ENCODE measurements at places on chromosomes 2 and 18. TPM values are rescaled to one million over a fixed set of nuclear protein-coding genes. Genes with fewer than 3 reads are reported as not detected.

Gene VWC2L
- not detected for total RNA-seq

- no peak for DNase-seq
- H3K36me3 ChIP-seq: no peaks in the 10 kb centered on the region
- no peaks in the 10 kb centered on the region for H3K27me3 ChIP-seq
- H3K4me3 ChIP-seq: no peak overlapping the region
These were observed 819.3 kb upstream of the LRATD1 start for GRCh38 chr2:13813236-13813635.

GRCh38 chr2:106054321-106054720 is 139.8 kb downstream of the UXS1 start:
- no peaks in the 10 kb centered on the region for H3K27me3 ChIP-seq
- no peak overlapping the region for H3K27ac ChIP-seq
- no peak overlapping the region for H3K4me3 ChIP-seq
- H3K4me1 ChIP-seq: peaks cover 6% of the 10 kb centered on the region
- no peak for DNase-seq

Gene PIEZO2
- total RNA-seq: 47.2 TPM

DNA sequence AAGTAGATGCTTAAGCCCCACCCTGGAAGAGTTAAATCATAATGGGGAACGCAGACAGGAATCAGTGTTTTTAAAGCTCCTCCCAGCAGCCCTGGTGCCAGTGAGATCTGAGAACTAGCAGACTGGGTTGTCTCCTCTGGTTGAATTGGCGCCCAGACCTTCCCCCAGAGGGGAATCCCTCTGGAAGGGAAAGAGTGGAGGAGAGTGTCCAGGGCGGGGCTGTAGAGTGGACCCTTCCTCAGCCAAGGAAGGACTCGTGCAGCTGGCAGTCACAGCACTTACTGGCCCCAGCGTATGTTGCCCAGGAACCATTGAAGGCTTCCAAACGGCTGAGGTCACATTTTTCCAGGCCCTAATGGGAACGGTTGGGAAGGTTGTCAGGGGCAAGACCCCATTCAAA is 62.5 kb downstream of the TGOLN2 start:
- no peaks in the 10 kb centered on the region for H3K27me3 ChIP-seq
- DNase-seq: peak; percentile 95
- peaks cover 41% of the 10 kb centered on the region for H3K4me1 ChIP-seq
- no peaks in the 10 kb centered on the region for H3K36me3 ChIP-seq
- peak overlapping the region; percentile 71 for H3K27ac ChIP-seq
- no peak overlapping the region for H3K4me3 ChIP-seq

DNA sequence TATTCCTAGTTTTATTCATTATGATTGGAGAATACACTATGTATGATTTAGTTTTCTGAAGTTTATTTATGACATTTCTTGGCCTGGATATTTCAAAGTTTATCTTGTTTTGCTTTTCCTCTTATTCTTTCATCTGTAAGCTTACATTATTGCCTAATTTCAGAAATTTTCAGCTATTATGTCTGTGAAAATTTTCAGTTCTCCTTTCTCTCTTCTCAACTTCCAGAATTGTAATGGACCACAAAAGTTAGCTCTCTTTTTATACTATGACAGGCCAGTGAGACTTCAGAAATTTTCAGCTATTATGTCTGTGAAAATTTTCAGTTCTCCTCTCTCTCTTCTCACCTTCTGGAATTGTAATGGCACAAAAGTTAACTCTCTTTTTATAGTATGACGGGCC is 97.2 kb upstream of the SCN7A start:
- no peak for DNase-seq
- H3K4me1 ChIP-seq: no peaks in the 10 kb centered on the region
- no peaks in the 10 kb centered on the region for H3K27me3 ChIP-seq
- H3K36me3 ChIP-seq: no peaks in the 10 kb centered on the region

DNA sequence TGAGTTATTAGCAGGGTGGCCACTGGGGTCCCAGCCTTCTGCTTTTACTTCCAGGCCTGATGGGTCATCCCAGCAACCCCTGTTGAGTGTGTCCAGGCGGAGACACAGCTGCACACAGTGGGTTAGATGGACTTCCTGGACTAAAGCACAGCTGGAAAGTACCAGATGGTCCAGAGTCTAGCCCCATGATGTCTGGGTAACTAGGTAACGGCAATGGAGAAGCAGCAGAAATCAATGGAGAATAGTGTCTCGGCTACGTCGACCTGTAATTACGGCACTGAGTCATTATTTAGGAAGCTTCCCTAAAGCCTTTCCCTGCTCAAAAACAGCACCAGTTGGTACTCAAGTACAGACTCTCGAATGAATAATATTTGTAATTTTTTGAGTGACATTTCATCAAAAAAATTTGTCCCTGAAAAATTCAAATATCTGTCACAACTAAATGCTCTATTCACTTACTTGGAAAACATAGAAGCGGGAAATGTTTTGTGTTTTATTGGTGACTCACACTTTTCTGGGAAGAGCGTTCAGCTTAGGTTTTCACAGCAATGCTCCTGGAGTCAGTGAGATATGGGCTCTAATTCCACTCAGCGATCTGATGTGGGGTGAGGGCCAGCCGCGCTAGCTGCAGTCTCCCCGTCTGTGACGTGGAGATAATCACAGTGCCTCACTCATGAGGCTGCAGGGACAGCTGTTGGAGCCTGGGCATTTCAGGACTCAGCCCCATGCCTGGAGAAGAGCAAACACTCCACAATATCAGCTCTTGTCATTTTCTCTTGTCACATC is 16.2 kb upstream of the ARL4C start:
- H3K27me3 ChIP-seq: peaks cover 2% of the 10 kb centered on the region
- DNase-seq: no peak
- H3K4me3 ChIP-seq: no peak overlapping the region
- H3K27ac ChIP-seq: no peak overlapping the region
- no peaks in the 10 kb centered on the region for H3K4me1 ChIP-seq
- no peaks in the 10 kb centered on the region for H3K36me3 ChIP-seq

DNA sequence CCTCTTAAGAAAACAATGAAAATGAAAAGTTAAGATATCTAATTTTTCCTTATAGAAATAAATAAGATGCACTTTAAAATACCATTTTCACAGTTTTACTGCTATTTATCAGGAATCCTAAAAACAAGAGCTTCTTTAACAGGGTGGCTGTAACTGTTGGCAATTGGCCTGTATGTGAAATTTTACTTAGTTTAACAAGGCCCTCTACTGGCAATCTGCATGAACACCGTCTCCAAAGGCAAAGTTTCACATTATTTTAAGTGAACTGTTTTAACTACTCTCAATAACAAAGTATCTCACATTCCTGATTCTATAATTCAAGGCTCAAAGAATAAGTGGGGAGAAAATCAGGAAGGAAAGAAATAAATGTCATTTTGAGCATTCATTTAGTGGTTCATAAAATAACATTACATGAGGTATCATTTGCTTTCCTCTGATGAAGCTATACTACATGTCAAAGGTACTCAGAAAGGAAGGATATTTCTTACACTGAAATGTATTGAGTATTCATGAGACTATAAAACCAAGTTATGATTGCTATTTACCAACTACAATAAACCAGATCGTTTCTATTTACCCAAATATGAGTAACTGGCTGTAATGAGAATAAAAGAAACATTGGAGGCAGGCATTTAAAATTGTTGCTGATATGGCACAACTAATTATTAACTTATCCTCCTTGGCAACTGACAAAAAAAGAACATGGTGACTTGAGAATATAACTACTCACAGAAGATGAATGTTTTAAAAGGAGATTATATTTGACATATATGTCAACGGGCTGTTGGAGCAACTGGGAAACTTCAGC is 7.0 kb downstream of the NCKAP5 start:
- H3K27ac ChIP-seq: no peak overlapping the region
- H3K4me3 ChIP-seq: no peak overlapping the region
- no peaks in the 10 kb centered on the region for H3K27me3 ChIP-seq
- peak; percentile 90 for DNase-seq

- no peak overlapping the region for H3K4me3 ChIP-seq
- H3K27ac ChIP-seq: no peak overlapping the region
These were observed 48.2 kb upstream of the FOXI3 start for GRCh38 chr2:88500691-88501090.

Gene TSPYL6
- total RNA-seq: 0.04 TPM

GRCh38 chr2:199449455-199449854 is 8.3 kb downstream of the SATB2 start:
- DNase-seq: no peak
- H3K27ac ChIP-seq: no peak overlapping the region
- peaks cover 11% of the 10 kb centered on the region for H3K27me3 ChIP-seq
- no peak overlapping the region for H3K4me3 ChIP-seq
- no peaks in the 10 kb centered on the region for H3K36me3 ChIP-seq
- H3K4me1 ChIP-seq: no peaks in the 10 kb centered on the region

Gene CABYR
- total RNA-seq: 2.8 TPM

Gene OTOS
- total RNA-seq: not detected

Gene GAD1
- 0.35 TPM for total RNA-seq

DNA sequence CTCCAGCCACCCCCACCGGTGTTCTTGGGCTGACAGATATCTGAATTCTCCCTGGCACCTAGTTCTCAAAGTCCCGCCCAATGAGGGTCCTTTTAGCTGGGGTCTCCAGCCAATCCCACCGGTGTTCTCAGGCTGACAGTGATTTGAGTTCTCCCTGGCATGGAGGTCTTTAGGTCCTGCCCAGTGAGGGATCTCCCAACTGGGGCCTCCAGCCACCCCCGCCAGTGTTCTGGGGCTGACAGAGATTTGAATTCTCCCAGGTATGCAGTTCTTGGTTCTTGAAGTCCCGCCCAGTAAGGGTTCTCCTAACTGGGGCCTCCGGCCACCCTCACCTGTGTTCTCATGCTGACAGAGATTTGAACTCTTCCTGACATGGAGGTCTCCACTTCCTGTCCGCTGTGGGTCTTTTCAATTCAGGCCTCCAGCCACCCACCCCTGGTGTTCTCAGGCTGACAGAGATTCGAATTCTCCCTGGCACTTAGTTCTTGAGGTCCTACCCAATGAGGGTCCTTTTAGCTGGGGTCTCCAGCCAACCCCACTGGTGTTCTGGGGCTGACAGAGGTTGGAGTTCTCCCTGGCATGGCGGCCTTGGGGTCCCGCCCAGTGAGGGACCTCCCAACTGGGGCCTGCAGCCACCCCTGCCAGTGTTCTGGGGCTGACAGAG is 154.6 kb downstream of the ANKRD36 start:
- no peaks in the 10 kb centered on the region for H3K4me1 ChIP-seq
- peak; percentile 11 for DNase-seq
- H3K27me3 ChIP-seq: no peaks in the 10 kb centered on the region

Gene RSAD2
- 3.3 TPM for total RNA-seq

Gene NCK2
- total RNA-seq: 43.1 TPM

GRCh38 chr2:238104691-238105371 is 4.7 kb downstream of the ESPNL start:
- no peak overlapping the region for H3K27ac ChIP-seq
- H3K27me3 ChIP-seq: no peaks in the 10 kb centered on the region
- H3K36me3 ChIP-seq: no peaks in the 10 kb centered on the region
- H3K4me3 ChIP-seq: no peak overlapping the region
- DNase-seq: no peak

DNA sequence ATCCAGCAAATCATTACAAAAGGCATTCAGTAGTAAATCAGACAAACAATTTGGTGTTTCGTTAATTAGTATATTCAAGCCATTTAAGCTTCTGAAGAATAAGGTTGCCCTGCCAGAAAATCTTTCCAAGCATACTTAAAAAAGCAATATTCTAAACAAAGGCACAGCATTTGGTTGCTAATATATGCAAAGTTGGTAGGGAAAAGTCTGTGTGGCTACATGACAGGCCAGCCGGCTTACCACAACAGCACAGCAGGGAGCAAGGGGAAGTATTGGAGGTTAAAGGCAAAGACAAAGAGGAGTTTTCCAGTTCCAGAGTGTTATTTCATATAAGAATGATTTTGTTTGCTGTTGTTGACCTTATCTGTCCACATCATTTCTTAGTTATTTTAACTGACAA is 282.3 kb downstream of the MBD5 start:
- no peaks in the 10 kb centered on the region for H3K36me3 ChIP-seq
- no peak overlapping the region for H3K27ac ChIP-seq
- H3K27me3 ChIP-seq: no peaks in the 10 kb centered on the region
- no peak overlapping the region for H3K4me3 ChIP-seq
- no peak for DNase-seq

Gene RESP18
- not detected for total RNA-seq

GRCh38 chr2:193793914-193794313 is 1599.2 kb upstream of the TMEFF2 start:
- H3K27ac ChIP-seq: no peak overlapping the region
- no peak for DNase-seq
- H3K36me3 ChIP-seq: no peaks in the 10 kb centered on the region
- no peak overlapping the region for H3K4me3 ChIP-seq

DNA sequence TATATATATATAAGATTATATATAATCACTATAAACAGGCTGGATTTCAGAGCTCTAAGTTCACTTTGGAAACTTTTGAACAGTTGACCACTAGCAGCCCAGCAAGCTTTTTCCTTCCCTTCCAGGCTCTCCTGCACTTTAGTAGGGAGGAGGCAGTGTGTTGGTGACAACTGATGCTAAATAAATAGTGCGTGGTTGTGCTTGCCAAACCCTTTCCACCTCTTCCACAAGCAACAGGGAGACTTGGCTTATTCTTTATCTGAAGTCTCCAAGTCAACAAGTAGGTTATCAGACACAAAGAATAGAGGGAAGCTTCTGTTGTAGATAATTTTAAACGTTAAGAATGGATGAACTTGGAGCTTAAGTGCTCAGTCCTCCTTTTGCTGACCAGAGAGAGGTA is 408.2 kb upstream of the HNRNPA3 start:
- H3K27ac ChIP-seq: no peak overlapping the region
- H3K27me3 ChIP-seq: no peaks in the 10 kb centered on the region
- no peak for DNase-seq
- H3K36me3 ChIP-seq: no peaks in the 10 kb centered on the region
- H3K4me3 ChIP-seq: no peak overlapping the region
- H3K4me1 ChIP-seq: no peaks in the 10 kb centered on the region

DNA sequence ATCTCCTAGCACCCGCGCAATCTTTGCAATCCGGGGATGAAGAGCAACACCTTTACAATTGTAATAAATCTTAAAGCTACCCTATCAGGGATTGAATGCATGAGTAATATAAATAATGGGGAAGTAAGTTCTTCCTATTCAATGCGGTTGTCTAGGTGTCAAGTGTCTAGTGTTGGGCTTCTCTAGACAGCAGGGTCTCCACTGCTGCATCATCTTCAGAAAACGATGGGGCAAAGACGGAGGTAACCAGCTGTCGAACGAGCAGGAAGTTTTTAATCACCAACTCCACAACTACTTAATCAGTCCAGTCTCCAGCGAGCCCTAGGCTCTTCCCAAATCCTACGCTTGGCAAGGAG is 573 bp downstream of the STAM2 start:
- peaks cover 2% of the 10 kb centered on the region for H3K4me1 ChIP-seq
- peak overlapping the region; percentile 96 for H3K27ac ChIP-seq
- no peak for DNase-seq
- no peaks in the 10 kb centered on the region for H3K27me3 ChIP-seq
